Upper lobe of left lung (tissue), 6 donors: ENCODE measurements at places on chromosomes 2 and 18.

DNA sequence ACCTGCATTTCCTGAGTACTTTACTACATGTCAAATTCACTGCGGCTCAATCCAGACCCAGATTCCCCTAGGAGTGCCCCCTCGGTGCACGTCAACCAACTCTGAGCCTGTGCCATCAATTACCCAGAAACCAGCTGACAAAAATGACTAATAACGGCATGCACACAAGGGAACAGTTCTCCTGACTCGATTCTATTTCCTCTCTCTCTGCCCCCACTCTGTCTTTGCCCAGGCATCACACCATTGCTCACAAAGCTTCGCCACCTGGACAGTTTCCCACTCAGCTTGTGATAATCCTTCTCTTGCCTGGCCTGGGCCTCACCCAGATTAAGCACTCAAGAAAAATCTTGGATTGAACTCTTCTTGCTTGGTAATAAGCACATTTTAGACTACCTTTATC is 115.3 kb upstream of the NDUFV2 start:
- DNase-seq: no peak
- no peaks in the 10 kb centered on the region for H3K4me1 ChIP-seq
- H3K4me3 ChIP-seq: no peak overlapping the region
- H3K27me3 ChIP-seq: no peaks in the 10 kb centered on the region

GRCh38 chr2:2271469-2271941 is 59.6 kb downstream of the MYT1L start:
- no peak for DNase-seq
- H3K27me3 ChIP-seq: no peaks in the 10 kb centered on the region
- H3K4me1 ChIP-seq: peaks cover 3% of the 10 kb centered on the region
- no peaks in the 10 kb centered on the region for H3K36me3 ChIP-seq

DNA sequence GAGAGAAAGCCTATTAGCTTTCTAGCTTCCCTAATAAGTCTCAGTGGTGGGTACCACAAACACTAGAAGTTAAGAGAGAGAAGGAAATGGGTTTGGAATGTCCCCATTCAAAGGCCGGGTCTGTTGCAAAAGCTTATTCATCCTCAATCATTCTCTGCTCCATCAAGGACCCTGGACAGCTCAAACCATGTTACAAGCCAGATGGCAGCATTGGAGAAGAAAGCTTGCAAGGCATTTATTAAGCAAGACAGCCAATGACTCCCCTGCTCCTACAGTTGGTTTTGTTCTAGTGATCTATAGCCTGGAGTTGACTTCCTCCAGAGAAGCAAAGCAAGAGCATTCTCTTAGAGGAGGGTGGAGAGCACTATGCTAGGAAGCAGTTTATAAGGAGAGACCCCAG is 86.9 kb upstream of the LMAN1 start:
- H3K36me3 ChIP-seq: no peaks in the 10 kb centered on the region
- H3K4me3 ChIP-seq: no peak overlapping the region
- no peaks in the 10 kb centered on the region for H3K27me3 ChIP-seq

DNA sequence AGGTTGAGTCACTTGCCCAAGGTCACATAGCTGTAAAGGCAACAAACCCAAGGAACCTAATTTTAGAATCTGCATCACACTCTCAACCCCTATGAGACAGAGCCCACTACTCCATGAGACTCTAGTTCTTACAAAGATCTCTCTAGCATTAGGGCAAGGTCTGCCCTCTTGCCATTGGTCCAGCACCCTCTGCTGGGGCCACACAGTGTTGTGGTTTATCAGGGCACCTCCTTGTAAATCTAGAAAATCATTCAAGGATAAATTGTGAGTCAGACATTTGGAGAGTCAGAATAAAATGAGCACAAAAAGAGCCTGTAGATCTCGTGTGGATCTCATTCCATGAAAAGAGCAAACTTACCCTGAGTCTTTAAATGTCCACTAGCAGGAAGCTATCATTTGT is 91.2 kb downstream of the SLC8A1 start:
- peaks cover 3% of the 10 kb centered on the region for H3K4me1 ChIP-seq
- H3K27me3 ChIP-seq: no peaks in the 10 kb centered on the region
- H3K4me3 ChIP-seq: no peak overlapping the region
- no peak for DNase-seq
- no peaks in the 10 kb centered on the region for H3K36me3 ChIP-seq

DNA sequence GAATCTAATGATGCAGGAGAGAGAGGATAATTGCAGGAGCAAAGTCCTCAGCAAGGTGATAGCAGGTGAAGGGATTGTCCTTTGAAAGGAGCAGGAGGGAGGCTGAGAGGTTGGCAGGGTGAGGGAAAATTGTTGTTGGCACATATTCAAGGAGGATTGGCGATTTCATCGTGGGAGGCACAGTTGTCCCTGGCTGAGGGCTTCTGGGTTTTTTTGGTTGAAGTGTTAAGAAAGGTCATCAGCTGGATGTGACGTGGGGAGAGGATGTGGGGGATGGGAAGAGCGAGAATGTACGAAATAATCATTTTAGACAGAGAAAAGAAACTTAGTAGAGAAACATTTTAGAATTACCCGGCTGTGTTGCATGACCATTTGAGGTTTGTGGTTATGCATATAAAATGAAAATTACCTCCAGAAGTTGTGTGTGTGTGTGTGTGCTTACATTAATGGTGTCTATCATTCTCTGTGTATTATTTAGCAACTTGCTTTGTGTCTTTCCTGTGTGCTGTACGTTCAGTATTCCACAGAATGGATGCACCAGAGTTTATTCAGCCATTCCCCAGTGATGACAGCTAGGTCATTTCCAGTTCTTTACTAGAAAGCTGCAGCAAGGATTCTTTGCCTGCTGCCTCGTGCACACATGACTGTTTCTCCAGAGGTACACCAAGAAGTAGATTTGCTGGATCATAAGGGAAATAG is 67.6 kb downstream of the SDC1 start:
- no peak overlapping the region for H3K27ac ChIP-seq
- no peaks in the 10 kb centered on the region for H3K27me3 ChIP-seq
- no peak overlapping the region for H3K4me3 ChIP-seq
